Activated CD4-positive, alpha-beta memory T cell treated with anti-CD3 and anti-CD28 coated beads for 36 hours (primary cell): ENCODE measurements at places on chromosomes 2 and 18. TPM values are rescaled to one million over a fixed set of nuclear protein-coding genes. Genes with fewer than 3 reads are reported as not detected.

Gene CIB4
- total RNA-seq, result not detected

Gene UGT1A6
- total RNA-seq, result not detected

Gene SERPINB5
- not detected for total RNA-seq

Gene SCTR
- not detected for total RNA-seq

Gene PROC
- not detected for total RNA-seq

Gene RNU2-63P
- 14.4 TPM for total RNA-seq

Gene MZT2A
- total RNA-seq, result 197 TPM

Gene CHAC2
- 13.2 TPM for total RNA-seq

DNA sequence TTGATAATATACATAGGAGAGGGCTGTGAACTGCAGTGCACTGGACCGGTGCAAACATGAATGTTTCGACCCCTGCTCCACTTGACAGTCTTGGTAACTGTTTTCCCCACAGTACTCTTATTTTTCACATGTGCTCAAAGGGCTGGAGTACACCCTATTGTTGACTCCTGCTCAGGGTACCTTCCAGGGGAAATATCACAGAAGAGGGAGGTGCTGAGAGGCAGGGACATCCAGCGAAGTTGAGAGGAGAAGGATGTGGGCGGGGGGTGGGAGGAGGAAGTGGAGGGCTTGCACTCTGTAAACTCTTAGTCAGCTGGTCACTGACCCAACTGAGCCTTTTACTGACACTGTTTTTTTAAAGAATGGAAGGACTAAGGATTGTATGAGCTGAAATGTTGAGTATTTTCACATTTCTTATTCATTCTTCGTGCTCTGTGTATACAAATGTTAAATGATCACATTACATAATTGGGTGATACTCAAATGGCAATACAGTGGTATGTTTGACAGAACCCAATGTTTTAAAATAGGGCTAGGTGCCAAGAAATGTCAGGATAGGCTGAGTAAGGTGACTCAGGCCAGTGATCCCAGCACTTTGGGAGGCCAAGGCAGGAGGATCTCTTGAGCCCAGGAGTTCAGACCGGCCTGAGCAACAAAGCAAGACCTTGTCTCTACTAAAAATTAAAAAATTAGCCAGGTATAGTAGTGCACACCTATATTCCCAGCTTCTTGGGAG, 10.0 kb downstream of the INPP4A start:
- peaks cover 92% of the 10 kb centered on the region for H3K4me1 ChIP-seq
- peak overlapping the region; percentile 84 for H3K27ac ChIP-seq
- H3K27me3 ChIP-seq, result no peaks in the 10 kb centered on the region
- H3K4me3 ChIP-seq, result peak overlapping the region; percentile 32
- peaks cover 8% of the 10 kb centered on the region for H3K36me3 ChIP-seq

GRCh38 chr18:72325307-72325706, 218.8 kb downstream of the CBLN2 start:
- no peaks in the 10 kb centered on the region for H3K27me3 ChIP-seq
- no peak for DNase-seq
- H3K4me3 ChIP-seq, result no peak overlapping the region
- H3K4me1 ChIP-seq, result no peaks in the 10 kb centered on the region
- no peak overlapping the region for H3K27ac ChIP-seq

GRCh38 chr2:120953066-120953756, 217.5 kb downstream of the GLI2 start:
- no peak for DNase-seq
- no peak overlapping the region for H3K4me3 ChIP-seq
- no peaks in the 10 kb centered on the region for H3K4me1 ChIP-seq
- no peaks in the 10 kb centered on the region for H3K36me3 ChIP-seq

DNA sequence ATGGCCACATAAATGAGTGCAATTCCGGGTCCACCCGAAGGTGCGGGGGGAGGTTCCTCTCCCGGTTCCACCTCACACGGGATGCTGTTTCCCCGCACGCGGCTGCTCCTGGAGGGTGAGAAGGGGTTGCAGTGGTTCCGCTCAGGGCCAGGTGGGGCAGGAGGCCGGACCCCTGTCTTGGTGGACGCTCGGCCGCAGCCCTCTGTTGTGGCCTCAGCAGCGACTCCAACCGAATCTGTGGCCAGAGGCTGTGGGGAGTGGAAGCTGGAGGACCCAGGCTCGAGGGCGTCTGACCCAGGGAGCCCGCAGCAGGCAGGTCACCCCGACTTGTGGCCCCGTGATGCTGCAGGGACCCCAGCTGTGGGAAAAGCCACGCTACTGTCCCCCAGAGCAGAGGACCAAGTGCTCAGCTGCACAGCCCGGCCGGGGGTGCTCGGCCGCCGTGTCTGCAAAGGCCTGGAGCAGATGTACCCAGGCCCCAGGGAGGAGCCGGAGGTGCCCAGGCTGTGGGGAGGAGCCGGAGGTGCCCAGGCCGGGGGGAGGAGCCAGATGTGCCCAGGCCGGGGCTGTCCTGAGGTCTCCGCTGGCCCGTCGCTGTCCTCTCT, 83.9 kb downstream of the RTP5 start:
- no peak for DNase-seq
- H3K27me3 ChIP-seq, result no peaks in the 10 kb centered on the region
- no peak overlapping the region for H3K4me3 ChIP-seq
- H3K4me1 ChIP-seq, result peaks cover 2% of the 10 kb centered on the region
- no peak overlapping the region for H3K27ac ChIP-seq
- H3K36me3 ChIP-seq, result no peaks in the 10 kb centered on the region

- peaks cover 6% of the 10 kb centered on the region for H3K4me1 ChIP-seq
- peaks cover 28% of the 10 kb centered on the region for H3K27me3 ChIP-seq
- H3K4me3 ChIP-seq, result no peak overlapping the region
Observed at GRCh38 chr2:222708274-222708710, 36.8 kb downstream of the MOGAT1 start.

DNA sequence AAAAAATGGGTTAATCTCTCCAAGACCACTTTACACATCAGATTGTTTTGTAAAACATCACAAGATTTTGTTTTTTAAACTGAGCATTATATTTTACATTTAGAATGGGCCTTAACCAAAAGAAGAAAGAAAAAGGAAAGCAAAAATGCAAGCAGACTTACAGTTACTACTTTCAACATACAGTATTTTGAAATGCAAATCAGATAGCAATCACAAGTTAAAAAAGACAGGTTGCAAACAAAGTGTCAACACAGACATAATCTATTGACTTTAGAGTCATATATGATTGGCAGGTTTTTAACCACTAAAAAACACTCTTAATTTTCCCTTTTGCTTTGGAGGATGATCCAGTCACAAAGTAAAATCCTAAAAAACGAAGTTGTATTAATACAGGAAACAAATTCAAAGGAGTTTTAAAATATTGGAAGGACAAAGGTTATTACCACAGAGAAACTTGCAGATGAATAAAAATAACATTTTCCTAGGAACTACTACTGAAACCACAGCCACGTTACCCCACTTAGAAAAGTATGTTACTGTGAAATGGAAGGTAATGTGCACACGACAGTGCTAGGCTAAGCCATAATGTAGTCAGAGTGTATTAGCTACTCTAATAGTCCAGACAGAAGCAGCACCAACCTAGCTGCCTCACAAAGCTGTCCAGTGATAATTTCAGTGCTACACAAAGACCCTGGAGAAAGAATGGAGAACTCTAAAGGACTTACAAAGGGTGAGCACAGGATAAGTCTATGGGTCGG, 22.9 kb downstream of the DARS1 start:
- peak overlapping the region; percentile 40 for H3K4me3 ChIP-seq
- peaks cover 40% of the 10 kb centered on the region for H3K36me3 ChIP-seq

- H3K4me1 ChIP-seq, result peaks cover 6% of the 10 kb centered on the region
- H3K36me3 ChIP-seq, result no peaks in the 10 kb centered on the region
- H3K27ac ChIP-seq, result no peak overlapping the region
- no peak overlapping the region for H3K4me3 ChIP-seq
Observed at GRCh38 chr2:100427627-100428258, 10.3 kb upstream of the CHST10 start.

DNA sequence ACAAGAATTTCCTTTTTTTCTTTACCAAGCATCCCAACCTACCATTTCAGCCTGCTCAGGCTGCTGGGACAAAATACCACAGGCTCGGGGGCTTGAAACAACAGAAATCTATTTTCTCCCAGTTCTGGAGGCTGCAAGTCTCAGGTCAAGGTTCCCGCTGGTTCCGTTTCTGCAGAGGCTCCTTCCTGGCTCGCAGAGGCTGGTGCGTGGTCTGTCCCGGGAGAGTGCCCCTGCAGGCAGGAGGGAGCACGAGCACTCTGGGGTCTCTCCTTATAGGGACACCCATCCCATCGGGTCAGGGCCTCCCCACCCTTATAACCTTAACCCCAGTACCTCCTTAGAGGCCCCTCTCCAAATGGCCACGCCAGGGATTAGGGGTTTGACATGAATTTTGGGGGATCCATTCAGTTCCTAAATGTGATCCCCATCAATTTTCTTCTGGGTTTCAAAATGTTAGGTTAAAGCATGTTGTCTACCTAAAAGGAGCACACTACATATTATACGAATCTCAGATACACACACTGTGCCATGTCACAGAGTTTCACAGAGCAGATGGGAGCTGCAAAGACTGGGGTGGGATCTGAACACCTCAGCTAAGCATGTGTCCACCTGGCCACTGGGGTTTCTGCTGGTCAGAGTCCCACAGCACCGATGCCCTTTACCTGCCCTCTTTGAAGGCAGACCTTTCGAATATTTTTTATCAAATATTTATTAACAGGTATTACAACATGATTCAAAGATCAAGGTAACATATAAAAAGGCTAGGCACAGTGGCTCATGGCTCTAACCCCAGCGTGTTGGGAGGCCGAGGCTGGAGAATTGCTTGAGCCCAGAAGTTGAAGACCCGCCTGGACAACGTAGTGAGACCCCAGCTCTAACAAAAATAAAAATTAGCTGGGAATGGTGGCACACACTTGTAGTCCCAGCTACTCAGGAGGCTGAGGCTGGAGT, 17.6 kb upstream of the ADI1 start:
- H3K36me3 ChIP-seq, result peaks cover 7% of the 10 kb centered on the region
- H3K27ac ChIP-seq, result no peak overlapping the region
- no peaks in the 10 kb centered on the region for H3K27me3 ChIP-seq
- DNase-seq, result no peak

DNA sequence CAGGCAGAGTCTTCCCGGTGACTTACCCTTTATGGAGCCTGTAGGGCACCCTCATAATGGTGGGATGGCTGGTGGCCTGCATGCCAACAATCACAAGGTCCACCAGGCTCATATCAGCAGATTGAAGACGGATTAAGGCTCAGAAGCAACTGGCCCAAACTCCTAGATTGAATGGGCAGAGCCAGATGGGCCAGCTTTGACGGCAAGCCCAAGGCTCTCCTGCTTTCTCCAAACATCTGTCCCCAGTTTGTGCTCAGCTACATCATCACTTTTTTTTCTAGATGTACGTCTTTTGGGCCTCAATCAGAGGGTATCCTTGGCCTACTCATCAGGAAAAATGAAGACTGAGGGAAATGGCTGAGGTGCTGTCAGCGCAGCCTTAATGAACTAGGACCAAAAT, 114.6 kb downstream of the VIT start:
- DNase-seq, result no peak
- no peaks in the 10 kb centered on the region for H3K36me3 ChIP-seq
- no peak overlapping the region for H3K27ac ChIP-seq
- H3K4me1 ChIP-seq, result no peaks in the 10 kb centered on the region
- no peak overlapping the region for H3K4me3 ChIP-seq

- no peaks in the 10 kb centered on the region for H3K4me1 ChIP-seq
- H3K36me3 ChIP-seq, result peaks cover 60% of the 10 kb centered on the region
- DNase-seq, result no peak
- no peak overlapping the region for H3K4me3 ChIP-seq
Observed at GRCh38 chr2:135140606-135141005, 88.5 kb downstream of the RAB3GAP1 start.

DNA sequence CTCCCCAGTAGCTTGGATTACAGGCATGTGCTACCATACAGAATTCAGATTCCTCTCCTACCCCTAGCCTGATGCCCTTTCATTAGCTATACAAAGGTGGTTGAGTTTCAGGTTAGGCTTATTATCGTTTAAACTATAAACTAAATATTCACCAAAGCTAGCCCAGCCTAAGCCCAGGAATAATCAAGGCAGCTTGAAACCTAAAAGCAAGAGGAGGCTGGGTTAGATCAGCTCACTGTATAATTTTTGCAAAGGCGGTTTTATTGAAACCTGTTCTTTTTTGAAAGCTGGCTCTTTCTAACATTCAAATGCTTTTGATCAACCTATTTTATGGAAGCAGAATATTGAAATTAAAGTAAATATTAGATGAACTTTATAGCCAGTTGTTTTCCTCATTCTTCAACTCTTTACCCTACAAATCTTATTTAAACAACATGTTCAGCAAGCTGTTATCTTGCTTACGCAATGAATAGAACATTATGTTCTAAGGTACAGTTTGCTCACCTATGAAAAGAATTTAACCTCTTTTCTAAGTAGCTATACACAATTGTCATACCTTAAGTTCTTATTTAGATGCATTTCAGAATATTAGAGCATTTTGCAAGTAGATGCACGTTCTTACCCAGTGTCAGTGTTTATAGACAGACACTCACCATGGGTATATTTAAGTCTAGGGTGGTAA, 241.6 kb downstream of the NEDD4L start:
- no peaks in the 10 kb centered on the region for H3K36me3 ChIP-seq
- no peaks in the 10 kb centered on the region for H3K4me1 ChIP-seq
- no peak overlapping the region for H3K4me3 ChIP-seq
- no peak overlapping the region for H3K27ac ChIP-seq
- no peak for DNase-seq

GRCh38 chr2:25109822-25110221, 58.6 kb downstream of the POMC start:
- DNase-seq, result peak; percentile 22
- H3K27ac ChIP-seq, result no peak overlapping the region
- H3K36me3 ChIP-seq, result no peaks in the 10 kb centered on the region
- no peaks in the 10 kb centered on the region for H3K4me1 ChIP-seq
- peaks cover 3% of the 10 kb centered on the region for H3K27me3 ChIP-seq

DNA sequence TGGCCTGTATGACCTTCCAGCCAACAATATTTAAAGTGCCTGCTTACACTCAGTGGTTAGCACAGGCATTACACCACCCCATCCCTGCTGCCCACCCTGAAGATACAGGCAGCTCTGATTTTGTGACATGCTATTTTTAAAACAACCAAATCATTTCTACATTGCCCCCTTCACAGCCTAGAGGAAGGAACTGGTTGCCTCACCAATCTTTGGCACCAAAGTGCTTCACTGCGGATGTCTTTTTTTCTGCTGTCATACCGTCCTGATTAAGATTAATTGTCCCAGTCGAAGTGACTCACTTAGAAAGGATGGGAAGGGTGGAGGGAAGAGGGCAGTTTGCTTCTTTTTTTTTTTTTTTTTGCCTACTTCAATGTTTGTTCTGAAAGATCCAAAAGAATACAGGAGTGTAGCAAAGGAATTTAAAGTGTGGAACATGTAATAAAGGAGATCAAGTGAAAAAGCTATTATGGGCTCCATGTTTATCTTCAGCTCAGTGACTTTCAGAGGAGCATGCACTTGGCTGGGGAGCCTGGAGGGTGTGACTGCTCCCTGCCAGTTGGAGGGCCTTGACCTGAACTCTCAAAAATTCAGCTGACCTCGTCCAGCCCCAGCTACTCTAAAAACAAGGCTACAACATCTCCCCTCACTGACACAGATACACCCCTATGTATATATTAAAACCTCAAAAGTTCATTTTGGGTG, 501.1 kb upstream of the TNP1 start:
- no peaks in the 10 kb centered on the region for H3K27me3 ChIP-seq
- H3K27ac ChIP-seq, result no peak overlapping the region
- no peak for DNase-seq
- no peak overlapping the region for H3K4me3 ChIP-seq
- no peaks in the 10 kb centered on the region for H3K36me3 ChIP-seq
